ENCODE measurements at places on chromosomes 3 and 15.

GRCh38 chr3:25768851-25769250 is 14.4 kb downstream of the NGLY1 start:
- no peak for DNase-seq

DNA sequence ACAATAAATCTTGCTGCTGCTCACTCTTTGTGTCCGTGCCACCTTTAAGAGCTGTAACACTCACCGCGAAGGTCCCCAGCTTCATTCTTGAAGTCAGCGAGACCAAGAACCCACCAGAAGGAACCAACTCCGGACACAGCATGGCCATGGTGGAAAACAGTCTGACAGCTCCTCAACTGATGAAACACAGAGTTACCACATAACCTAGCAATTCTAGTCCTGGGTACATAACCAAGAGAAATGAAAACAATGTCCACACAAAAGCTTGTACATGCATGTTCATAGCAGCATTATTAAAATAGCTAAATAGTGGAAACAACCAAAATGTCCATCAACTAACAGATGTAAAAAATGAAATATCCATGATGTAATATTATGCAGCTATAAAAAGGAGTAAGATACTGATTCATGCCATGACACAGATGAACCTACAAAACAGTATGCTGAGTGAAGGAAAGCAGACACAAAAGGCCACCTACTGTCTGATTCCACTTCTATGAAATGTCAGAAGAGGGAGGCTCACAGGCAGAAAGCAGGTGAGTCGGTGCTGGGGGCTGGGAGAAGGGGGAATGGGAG is 36.8 kb downstream of the VGLL4 start:
- DNase-seq = no peak

DNA sequence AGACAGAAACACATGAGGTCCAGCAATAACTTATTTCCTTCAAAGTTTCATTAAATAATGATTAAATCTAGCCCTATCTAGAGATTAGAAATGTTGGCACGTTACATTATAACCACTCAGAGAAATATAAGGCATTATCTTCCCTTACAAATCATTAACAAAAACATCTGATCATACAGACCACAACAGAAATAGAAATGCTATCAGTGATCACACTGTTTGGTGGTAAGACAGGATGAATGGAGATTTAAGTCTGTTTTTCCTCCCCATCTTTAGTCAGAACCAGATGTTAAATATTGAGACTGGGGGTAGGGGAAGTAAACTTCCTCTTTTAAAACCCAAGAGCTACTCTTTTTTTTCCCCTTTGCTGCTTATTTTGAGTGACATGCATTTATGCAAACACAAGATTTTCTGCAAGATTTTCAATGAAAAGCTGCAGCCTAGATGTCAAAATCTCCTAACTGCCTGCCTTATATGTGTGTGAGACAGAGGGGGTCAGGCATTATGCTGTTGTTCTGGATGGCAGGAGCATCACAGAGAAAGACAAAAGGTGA is 70.4 kb downstream of the CBLB start:
- DNase-seq = no peak

- DNase-seq = no peak
Observed at GRCh38 chr3:101512396-101512645, 691 bp downstream of the SENP7 start.

DNA sequence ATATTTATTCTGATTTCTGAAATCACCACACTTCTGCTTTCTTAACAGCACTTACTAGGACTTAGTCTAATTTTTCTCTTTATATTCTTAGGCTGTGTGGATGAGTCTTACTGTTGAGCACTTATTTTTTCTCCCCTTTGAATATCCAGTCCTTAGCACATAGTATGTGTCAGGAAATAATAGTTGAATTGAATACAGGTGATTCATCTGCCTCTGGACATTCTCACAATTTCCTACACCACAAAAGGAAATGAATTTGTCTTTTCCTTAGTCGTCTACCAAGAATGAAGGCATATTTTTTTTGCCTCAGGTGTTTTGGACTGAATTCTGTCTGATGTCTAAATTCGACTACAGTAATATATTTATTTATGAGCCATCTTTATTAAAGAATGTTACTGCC is 204.2 kb downstream of the GHSR start:
- no peak for DNase-seq

Measured in suprapubic skin (tissue), 4 donors.